H4 (cell line): ENCODE measurements at places on chromosomes 13 and 19. TPM values are rescaled to one million over a fixed set of nuclear protein-coding genes. Genes with fewer than 3 reads are reported as not detected.

GRCh38 chr19:615619-616018, 17.7 kb downstream of the POLRMT start:
- DNase-seq, result no peak

GRCh38 chr13:99376924-99377323, 69.7 kb upstream of the GPR183 start:
- no peak for DNase-seq

- DNase-seq, result no peak
Measured at GRCh38 chr13:105084931-105085330, 1450.5 kb downstream of the EFNB2 start.

GRCh38 chr13:112690283-112690929, 568 bp downstream of the ATP11A start:
- no peak for DNase-seq

DNA sequence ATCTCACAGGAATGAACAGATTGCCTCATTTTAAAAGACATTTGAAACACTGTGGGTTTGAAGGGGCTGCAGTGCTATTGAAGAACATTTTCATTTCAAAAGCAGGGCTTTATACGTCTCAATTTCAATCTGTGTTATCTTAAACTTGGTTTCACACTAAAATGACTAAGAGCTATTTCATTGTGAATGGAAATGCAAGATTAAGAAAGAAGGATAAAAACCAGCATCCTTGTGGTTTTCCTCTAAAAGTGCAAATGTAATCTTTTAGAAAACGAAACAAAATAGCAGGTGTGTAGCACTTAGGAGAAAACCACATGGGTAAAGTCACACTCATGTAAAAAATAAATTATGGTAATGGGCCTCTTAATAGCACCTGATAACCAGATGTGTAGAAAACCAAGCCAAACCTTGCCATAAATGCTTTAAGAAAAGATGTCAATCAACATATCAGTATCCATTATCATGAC, 397.7 kb downstream of the GPC6 start:
- DNase-seq, result peak; percentile 15

GRCh38 chr13:25148402-25148771, 23.7 kb downstream of the AMER2 start:
- DNase-seq, result no peak

DNA sequence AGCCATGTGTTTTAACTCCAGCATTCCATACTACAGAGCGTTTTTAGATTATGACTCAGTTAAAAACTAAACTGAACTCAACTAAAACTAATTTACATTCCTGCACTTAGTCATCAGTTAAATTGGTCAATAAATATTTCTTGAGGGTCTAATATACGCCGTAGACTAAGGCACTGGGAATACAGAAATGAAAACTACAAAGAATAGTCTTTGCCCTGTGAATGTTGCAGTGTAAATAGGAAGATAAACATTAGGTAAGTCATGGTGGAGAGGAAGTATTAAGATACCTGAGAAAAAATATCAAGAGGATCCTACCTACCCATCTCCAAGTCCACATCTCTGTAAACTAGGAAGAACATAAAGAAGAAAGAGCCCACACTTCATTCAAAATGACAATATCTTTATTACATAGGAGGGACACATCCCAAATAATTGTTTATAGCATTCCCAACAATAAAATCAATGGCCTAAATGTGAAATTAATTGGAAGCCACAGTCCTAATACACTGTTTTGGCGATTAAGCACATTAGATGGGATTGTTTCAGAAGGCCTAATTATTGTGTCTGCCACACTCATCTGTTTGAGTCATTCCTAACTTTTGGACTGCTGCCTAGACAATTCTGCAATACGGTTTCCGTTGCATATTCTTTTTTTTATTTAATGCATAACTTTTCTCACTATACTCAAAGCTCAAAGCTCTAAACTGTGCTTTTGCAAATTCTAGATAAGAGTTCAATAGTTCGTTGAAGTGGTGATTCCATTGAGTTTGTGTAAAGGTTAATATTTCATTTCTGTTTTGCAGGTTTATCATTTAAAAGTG, 52.9 kb downstream of the MBNL2 start:
- DNase-seq, result peak; percentile 21

GRCh38 chr13:49925881-49926418, 10.2 kb downstream of the SPRYD7 start:
- no peak for DNase-seq

- DNase-seq, result no peak
Measured at GRCh38 chr13:50826035-50826434, 17.5 kb downstream of the DLEU7 start.

- no peak for DNase-seq
Measured at GRCh38 chr13:113935001-113935844, 38.7 kb downstream of the C13orf46 start.

DNA sequence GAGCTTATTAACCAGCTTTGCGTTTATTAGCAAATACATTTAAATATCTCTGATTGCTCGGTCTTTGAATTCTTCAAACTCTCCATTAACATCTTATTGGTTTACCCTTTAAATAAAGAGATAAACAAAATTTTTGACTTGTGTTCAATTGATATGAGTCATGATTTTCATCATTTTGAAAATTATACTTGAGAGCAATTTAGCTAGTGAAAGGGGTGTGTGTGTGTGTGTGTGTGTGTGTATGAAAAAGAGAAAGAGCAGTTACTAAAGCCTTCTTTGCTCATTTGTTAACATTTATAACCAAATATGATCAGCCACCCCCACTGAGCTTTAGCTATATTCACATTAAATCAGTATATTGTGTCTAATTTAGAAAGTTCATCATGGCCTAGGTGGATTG, 48.3 kb upstream of the FAM216B start:
- no peak for DNase-seq

GRCh38 chr13:72146816-72147215, 279.8 kb upstream of the DACH1 start:
- no peak for DNase-seq

GRCh38 chr13:46101484-46102254, 3.2 kb downstream of the CPB2 start:
- DNase-seq, result no peak

DNA sequence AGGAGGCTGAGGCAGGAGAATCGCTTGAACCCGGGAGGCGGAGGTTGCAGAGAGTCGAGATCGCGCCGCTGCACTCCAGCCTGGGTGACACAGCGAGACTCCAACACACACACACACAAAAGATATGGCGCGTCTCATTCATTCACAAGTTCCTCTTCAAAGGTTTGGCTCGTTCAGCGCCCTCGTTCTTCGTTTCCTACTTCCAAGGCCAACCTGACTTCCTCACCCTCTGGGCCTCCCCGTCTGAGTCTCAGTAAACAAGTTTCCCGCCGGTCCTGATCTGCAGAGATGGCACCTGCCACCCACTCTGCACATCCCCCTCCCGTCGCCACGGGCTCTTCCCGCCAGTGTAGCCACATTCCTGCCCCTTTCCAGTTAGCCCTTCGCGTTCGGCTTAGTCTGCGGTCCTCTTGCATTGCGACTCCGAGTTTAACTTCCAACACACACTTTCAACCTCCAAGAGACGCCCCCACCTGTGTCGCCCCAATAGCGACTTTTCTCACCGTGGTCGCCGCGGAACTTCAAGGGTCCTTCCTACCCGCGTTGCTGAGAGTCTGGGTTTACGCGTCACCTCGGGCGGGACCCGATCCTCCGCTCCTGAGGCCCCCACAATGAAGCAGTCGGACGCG, 1.3 kb upstream of the BSG start:
- DNase-seq, result no peak

GRCh38 chr13:51684076-51684475, 99.8 kb downstream of the WDFY2 start:
- DNase-seq, result no peak

GRCh38 chr13:88074794-88075510, 403.8 kb downstream of the SLITRK5 start:
- DNase-seq, result no peak

The MBD3L2 gene
- total RNA-seq, result not detected in 2 replicates

The URI1 gene
- 47.9 and 70.8 TPM in 2 replicates for total RNA-seq

The CHERP gene
- 2.2 and 4.1 TPM in 2 replicates for total RNA-seq

The ZNF66 gene
- 0.91 and 2.9 TPM in 2 replicates for total RNA-seq

The KRTDAP gene
- total RNA-seq, result not detected in 2 replicates

The RB1 gene
- 16.3 and 20.4 TPM in 2 replicates for total RNA-seq

The IFI30 gene
- 156 and 172 TPM in 2 replicates for total RNA-seq

The APOC1 gene
- not detected in 2 replicates for total RNA-seq

The ZNF135 gene
- not detected in 2 replicates for total RNA-seq

The OVOL3 gene
- total RNA-seq, result not detected in 2 replicates

The DMWD gene
- 5.9 and 7.8 TPM in 2 replicates for total RNA-seq

The PTGER1 gene
- total RNA-seq, result not detected in 2 replicates

The FXYD3 gene
- total RNA-seq, result not detected in 2 replicates

The ONECUT3 gene
- total RNA-seq, result not detected in 2 replicates

The COX6B2 gene
- 0.95 TPM in 1 of 2 replicates, not detected in the other for total RNA-seq

The PRR36 gene
- total RNA-seq, result 0.04 TPM in 1 of 2 replicates, not detected in the other

The ZNF227 gene
- 7.5 and 17.9 TPM in 2 replicates for total RNA-seq
